ENCODE measurements at places on chromosomes 12 and 14. TPM values are rescaled to one million over a fixed set of nuclear protein-coding genes. Genes with fewer than 3 reads are reported as not detected.
A peak's percentile ranks its signal among the peaks of the same experiment; 100 is the strongest.

GRCh38 chr14:24894583-24895242, 155.2 kb downstream of the STXBP6 start:
- H3K4me1 ChIP-seq = peaks cover 7% of the 10 kb centered on the region
- no peak overlapping the region for H3K27ac ChIP-seq
- H3K36me3 ChIP-seq = no peaks in the 10 kb centered on the region

DNA sequence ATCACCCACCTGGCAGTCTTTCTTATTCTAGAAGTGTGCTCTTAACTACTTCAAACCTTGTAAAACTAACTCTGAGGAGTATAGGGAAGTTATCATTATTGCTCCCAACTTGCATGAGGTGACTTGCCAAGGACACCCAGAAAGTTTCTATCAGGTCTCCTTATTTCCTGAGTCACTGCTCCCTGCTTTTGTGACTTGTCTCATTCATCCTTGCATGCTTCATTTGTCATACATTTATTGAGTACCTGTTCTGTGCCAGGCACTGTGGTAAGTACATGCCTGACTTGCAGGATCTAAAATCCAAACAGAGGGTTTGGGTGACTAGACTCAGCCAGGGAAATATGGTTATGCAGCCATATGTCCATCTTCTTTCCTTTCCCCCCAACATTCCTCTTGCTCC, 25.5 kb downstream of the CFAP251 start:
- H3K4me3 ChIP-seq = no peak overlapping the region
- no peaks in the 10 kb centered on the region for H3K27me3 ChIP-seq
- no peak for DNase-seq
- no peaks in the 10 kb centered on the region for H3K36me3 ChIP-seq
- H3K4me1 ChIP-seq = no peaks in the 10 kb centered on the region

- H3K36me3 ChIP-seq = no peaks in the 10 kb centered on the region
- no peaks in the 10 kb centered on the region for H3K4me1 ChIP-seq
- H3K27ac ChIP-seq = no peak overlapping the region
- no peaks in the 10 kb centered on the region for H3K27me3 ChIP-seq
Observed at GRCh38 chr14:51516706-51517395, 134.9 kb upstream of the FRMD6 start.

DNA sequence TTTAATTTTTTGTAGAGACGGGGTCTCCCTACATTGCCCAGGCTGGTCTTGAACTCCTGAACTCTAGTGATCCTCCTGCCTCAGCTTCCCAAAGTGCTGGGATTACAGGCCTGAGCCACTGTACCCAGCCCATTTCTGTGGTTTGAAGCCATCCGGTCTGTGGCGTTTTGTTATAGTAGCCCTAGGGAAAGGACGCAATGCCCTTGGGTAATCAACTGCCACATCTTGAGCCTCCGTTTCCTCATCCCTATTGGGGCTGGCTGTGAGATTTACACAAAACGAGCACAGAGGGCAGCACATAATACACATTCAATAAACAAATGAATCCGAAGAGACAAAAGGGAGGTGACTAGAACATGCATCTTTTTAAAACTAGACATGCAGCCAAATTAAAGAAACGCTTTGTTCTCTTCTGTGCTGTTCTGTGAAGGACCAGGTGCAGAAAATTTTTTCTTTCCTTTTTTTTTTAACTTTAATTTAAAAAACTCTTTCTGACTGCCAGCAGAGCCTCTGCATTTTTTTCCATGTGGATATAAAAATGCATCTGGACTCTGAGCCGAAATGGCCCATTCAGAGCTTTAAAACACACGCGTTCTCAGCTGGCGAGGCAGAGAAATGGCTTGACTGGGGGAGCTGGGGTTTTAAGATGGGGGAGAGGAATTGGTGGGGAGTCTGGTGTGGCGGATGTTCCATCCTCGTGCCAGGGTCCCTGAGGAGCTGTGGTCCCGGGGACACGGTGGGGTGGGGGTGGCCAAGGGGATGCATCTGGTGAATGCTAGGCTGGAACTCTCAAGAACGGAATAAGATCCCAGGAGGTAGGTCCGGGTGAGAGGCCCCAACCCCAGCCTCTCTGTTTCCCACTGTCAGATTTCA, 119.0 kb downstream of the RBM19 start:
- no peak overlapping the region for H3K4me3 ChIP-seq
- no peaks in the 10 kb centered on the region for H3K4me1 ChIP-seq
- H3K36me3 ChIP-seq = peaks cover 36% of the 10 kb centered on the region
- no peaks in the 10 kb centered on the region for H3K27me3 ChIP-seq

GRCh38 chr12:112381883-112382796, at the start of gene HECTD4:
Gene HECTD4, minus strand, starts transcription at chr12:112382431. Its CDS starts 303 bp downstream, at chr12:112382128.
- peak within 1 kb of the TSS; percentile 96 for H3K4me3 ChIP-seq
- H3K4me1 ChIP-seq = peaks cover 21% of the 10 kb centered on the region
- H3K36me3 ChIP-seq = no peaks in the 10 kb centered on the region
- no peaks in the 10 kb centered on the region for H3K27me3 ChIP-seq
- peak within 1 kb of the TSS; percentile 87 for H3K27ac ChIP-seq

DNA sequence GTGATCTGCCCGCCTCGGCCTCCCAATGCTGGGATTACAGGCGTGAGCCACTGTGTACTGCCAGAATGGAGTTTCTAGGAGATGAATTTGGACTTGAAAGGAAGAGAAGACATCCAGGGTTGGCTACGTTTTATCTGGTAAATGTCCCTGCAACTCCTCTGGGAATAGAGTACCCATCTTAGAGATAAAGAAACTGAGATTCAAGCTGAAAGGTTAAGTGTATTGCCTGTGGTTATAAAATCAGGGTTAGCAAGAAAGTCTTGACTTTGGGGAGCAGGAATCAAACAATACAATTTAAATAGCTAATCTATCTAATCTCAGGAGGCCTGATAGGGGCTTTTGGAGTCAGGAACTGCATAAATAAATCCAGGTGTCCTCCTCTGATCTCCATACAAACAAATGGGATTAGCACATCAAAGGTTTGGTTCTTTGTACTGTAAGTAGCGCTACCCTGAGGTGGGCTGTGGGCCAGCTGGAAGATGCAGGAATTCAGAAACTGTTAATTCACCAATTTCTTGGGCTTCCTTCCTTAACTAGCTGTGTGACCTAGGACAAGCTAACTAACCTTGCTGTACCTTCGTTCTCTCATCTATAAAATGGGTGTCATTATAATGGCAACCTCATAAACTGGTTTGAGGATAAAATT, 45.1 kb downstream of the TBX3 start:
- no peak for DNase-seq
- no peak overlapping the region for H3K27ac ChIP-seq
- H3K36me3 ChIP-seq = no peaks in the 10 kb centered on the region
- H3K4me3 ChIP-seq = no peak overlapping the region

SIX4 gene
- total RNA-seq = 2.9 TPM

KCNH3 gene
- 2.3 TPM for total RNA-seq

BRAP gene
- 16.7 TPM for total RNA-seq

- no peaks in the 10 kb centered on the region for H3K4me1 ChIP-seq
- no peaks in the 10 kb centered on the region for H3K27me3 ChIP-seq
- no peak overlapping the region for H3K27ac ChIP-seq
Observed at GRCh38 chr14:99548871-99549515, 55.0 kb downstream of the CCDC85C start.

DNA sequence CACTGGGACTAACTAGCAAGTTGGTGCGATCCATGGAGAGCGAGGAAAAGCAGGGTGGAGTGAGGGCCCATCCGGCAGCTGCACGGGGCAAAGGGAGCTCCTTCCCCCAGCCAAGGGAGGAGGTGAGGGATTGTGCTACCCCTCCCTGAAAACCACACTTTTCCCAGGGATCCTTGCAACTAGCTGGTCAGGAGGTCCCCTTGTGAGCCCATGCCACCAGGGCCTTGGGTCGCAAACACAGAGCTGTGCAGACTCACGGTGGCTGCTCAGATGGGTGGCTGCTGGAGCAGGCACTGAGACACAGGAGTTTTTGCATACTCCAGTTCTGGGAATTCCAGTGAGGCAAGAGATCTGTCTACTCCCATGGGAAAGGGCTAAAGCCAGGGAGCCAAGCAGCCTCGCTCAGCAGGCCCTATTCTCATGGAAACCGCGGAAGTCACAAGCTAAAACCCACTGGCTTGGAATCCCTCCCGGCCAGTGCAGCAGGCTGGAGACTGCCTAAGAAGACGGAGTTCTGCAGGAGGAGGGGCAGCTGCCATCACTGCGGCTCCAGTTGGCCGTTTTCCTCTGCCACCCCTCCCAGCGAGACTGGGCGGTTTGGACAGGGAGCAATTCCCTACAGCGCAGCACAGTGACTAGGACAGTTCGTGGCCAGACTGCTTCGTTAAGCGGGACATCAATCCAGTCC, 10.9 kb upstream of the ZNF705A start:
- peak; percentile 55 for DNase-seq
- H3K27me3 ChIP-seq = no peaks in the 10 kb centered on the region
- peak overlapping the region; percentile 6 for H3K4me3 ChIP-seq

DNA sequence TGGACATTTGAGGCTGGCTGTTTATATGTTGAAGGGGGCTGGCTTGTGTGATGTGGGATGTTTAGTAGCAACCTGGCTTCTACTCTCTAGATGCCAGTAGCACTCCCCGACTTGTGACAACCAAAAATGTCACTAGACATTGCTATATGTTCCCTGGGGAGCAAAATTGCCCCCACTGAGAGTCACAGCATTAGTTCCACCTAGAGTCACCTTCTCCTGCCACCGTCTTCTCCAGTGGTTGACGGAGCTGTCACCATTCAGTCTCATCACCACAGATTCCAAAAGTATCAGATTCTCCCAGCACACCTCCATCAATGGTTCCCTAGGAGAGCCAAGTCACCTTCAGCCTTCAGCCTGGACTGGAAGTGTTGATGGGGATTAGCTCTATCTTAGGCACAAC, 7.8 kb upstream of the KRT76 start:
- no peak for DNase-seq
- H3K4me1 ChIP-seq = no peaks in the 10 kb centered on the region
- H3K27me3 ChIP-seq = peaks cover 52% of the 10 kb centered on the region
- H3K4me3 ChIP-seq = no peak overlapping the region
- H3K27ac ChIP-seq = no peak overlapping the region

DNA sequence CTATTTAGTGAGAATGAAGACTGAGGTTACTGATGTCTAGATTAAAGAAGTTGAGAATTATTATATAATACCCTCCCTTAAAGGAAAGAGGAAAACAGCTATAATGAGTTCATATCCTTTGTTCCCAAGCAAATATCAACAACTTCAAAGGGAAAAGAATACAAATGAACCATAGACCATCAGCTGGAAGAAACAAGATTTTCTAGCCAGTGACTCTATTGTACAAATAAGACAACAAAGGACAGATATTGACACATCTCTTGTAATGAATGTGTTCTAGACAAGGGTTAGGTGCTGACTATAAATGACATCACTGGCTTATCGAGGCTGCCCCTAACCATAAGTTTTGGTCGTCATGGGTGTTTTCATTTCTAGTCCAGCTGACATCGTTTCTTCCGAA, 48.2 kb downstream of the SLC38A4 start:
- no peak for DNase-seq
- no peak overlapping the region for H3K4me3 ChIP-seq
- no peaks in the 10 kb centered on the region for H3K4me1 ChIP-seq
- no peaks in the 10 kb centered on the region for H3K36me3 ChIP-seq
- no peaks in the 10 kb centered on the region for H3K27me3 ChIP-seq

PTPRQ gene
- total RNA-seq = 7.8 TPM

LRTM2 gene
- not detected for total RNA-seq

CCDC197 gene
- not detected for total RNA-seq

DNA sequence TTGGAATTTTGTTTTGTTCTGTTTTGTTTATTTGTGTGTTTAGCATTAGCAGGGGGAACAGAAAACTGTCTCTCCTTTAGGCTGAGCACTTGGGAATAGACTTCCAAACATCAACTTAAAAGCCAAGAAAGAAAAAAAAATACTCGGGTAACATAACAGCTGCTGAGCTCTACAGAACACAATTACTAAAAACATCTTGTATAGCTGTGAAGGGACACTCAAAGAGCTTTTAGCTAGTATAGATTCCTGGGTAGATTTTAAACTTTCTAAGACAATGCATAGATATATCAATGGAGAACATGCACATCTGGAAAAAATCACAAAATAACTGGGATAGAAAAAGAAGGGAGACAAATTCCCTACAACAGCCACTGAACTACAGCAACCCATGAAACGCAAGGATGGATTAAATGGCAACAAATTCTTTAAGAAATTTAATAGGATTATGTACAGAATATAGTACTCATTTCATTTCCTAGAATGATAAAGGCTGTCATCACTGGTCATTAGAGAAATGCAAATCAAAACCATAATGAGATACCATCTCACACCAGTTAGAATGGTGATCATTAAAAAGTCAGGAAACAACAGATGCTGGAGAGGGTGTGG, 174.3 kb upstream of the KRR1 start:
- no peak overlapping the region for H3K4me3 ChIP-seq
- H3K4me1 ChIP-seq = no peaks in the 10 kb centered on the region
- no peaks in the 10 kb centered on the region for H3K27me3 ChIP-seq
- no peak for DNase-seq
- no peaks in the 10 kb centered on the region for H3K36me3 ChIP-seq

FBLN5 gene
- total RNA-seq = 130 TPM

DNA sequence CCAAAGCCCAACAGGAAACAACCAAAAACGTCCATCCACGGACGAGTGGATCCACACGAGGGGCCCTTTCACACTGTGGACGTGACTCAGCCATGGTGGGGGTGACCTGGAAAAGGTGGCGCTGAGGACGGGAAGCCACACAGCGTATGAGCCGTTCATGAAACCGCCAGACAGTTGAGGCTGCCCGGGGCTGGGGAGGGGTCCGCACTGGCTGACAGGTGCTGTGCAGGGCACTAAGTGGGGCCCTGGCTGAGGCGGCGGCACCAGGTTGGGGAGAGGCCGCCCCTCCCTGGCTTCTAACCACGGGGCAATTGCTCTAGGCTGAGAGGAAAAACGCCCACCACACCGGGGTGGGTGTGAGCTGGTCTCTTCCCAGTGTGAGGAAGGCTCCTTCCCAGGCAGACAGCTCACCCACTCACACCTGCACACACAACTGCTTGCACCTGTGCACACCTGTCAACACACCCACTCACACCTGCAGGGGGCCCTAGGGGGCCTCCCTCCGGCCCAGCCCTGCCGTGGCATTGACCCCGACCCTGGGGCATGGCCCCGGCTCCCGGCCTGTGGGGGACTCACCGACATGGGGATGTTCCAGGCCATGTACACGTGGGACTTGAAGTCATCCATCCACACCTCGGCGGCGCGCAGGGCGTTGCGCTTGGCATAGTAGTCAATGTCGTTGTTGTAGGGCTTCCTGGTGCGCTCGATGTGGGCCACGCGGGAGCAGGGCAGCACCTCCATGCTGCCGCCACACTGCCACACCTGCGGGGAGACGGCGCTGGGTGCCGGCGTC, 58.9 kb downstream of the NOC4L start:
- no peak overlapping the region for H3K27ac ChIP-seq
- DNase-seq = no peak
- peaks cover 59% of the 10 kb centered on the region for H3K27me3 ChIP-seq
- no peak overlapping the region for H3K4me3 ChIP-seq
- no peaks in the 10 kb centered on the region for H3K36me3 ChIP-seq
- H3K4me1 ChIP-seq = peaks cover 7% of the 10 kb centered on the region

DNA sequence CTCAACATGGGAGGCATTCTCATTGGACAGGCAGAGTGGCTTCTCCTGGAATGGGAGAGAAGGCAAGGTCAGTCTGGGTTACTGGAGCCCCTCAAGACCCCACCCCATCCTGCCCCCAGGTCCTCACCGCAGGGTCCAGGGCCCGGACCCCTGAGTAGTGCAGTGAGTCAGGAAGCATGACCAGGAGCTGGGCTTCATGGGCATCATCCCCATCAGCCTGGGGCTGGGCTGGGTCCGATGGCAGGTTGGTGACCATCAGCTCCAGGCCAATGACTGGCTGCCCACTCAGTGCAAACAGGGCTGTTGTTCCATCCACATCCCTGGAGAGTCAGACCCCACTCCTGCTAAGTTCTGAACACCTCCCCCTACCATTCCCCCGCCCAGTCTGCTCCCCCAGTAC, 13.1 kb downstream of the ITGA7 start:
- no peak for DNase-seq
- H3K4me3 ChIP-seq = no peak overlapping the region
- H3K27me3 ChIP-seq = no peaks in the 10 kb centered on the region
- H3K36me3 ChIP-seq = no peaks in the 10 kb centered on the region

GRCh38 chr12:68772714-68773113, 26.7 kb downstream of the SLC35E3 start:
- H3K27ac ChIP-seq = no peak overlapping the region
- H3K27me3 ChIP-seq = no peaks in the 10 kb centered on the region

PLCZ1 gene
- not detected for total RNA-seq

All from lower lobe of right lung (tissue), 2 donors.